ENCODE measurements at places on chromosomes 12 and 14. TPM values are rescaled to one million over a fixed set of nuclear protein-coding genes. Genes with fewer than 3 reads are reported as not detected.

DNA sequence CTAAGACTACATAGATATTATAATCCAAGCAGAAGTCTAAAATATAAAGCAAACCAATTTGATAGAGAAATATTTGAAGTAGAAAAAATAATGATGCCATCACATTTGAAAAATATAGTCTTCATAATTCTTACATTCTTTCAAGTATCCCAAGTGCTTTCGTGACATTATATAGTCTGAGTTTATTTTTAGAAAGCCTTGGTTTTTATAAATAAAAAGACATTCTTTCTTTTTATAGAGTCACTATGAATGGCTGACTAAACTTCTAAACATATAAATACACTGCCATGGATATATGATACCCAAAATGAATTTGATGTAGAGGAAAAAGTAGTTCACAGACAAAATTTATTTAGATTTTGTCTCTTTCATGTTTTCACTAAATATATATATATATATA lies 135.1 kb upstream of the PDZRN4 start:
- no peaks in the 10 kb centered on the region for H3K36me3 ChIP-seq
- H3K4me1 ChIP-seq, result no peaks in the 10 kb centered on the region
- no peak overlapping the region for H3K27ac ChIP-seq
- H3K4me3 ChIP-seq, result no peak overlapping the region
- no peaks in the 10 kb centered on the region for H3K27me3 ChIP-seq

GRCh38 chr14:34138175-34138574 lies 187.3 kb upstream of the EGLN3 start:
- no peak overlapping the region for H3K27ac ChIP-seq
- no peaks in the 10 kb centered on the region for H3K36me3 ChIP-seq
- H3K4me1 ChIP-seq, result peaks cover 33% of the 10 kb centered on the region
- no peaks in the 10 kb centered on the region for H3K27me3 ChIP-seq
- DNase-seq, result no peak
- H3K4me3 ChIP-seq, result no peak overlapping the region

GRCh38 chr14:55336691-55337090 lies 65.5 kb downstream of the FBXO34 start:
- no peak overlapping the region for H3K27ac ChIP-seq
- no peak for DNase-seq
- no peaks in the 10 kb centered on the region for H3K27me3 ChIP-seq
- H3K36me3 ChIP-seq, result 0 out of 3 replicates have a peak, but pooled peaks cover 2% of the 10 kb centered on the region

DNA sequence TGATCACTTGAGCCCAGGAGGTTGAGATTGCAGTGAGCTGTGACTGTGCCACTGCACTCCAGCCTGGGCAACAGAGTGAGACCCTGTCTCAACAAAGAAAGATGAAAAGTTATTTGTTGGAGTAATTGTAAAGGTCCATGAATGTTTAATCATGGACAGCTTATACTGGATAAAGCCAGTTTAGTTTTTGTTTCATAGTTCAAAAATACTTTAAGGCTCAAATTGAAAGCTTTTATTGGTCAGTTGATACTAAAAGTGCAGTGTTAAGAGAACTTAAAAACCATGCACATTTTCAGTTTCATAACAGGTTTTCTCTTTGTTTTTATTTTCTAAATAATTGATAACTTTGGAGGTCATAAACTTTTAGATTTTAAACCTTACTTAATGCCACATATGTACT lies 108.4 kb downstream of the MON2 start:
- peaks cover 2% of the 10 kb centered on the region for H3K36me3 ChIP-seq
- no peak overlapping the region for H3K27ac ChIP-seq
- H3K27me3 ChIP-seq, result no peaks in the 10 kb centered on the region
- H3K4me1 ChIP-seq, result no peaks in the 10 kb centered on the region
- H3K4me3 ChIP-seq, result no peak overlapping the region
- no peak for DNase-seq

DNA sequence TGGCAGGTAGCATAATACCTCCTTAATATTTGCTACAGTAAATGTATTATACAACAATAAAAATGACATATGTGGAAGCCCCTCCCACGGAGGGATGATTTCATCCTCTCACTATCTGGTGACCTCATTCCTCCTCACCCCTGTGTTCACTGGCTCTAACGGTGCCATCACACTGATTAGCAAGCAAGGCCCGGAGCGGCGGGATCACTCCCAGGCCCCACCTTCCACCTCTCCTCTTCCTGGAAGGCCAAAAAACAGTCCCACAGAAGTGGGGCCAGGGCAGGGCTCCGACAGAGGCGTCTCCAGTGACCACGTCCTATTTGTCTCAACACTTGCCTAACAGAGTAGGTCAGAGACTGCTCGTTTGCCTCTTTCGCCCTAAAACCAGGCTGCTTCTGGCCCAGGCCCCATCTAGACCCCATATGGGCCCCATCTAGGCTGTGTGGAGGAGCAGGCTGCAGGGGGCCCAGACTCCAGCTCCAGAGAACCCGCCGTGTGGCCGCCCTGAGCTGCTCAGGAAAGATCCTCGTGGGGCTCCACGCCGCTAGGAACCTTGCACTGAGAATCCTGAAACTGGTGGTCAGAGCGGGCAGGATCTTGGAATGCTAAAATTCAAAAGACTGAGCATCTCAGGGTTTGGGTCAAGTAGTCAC lies 3.7 kb downstream of the SELPLG start:
- peaks cover 4% of the 10 kb centered on the region for H3K27me3 ChIP-seq
- DNase-seq, result peak; percentile 21
- H3K27ac ChIP-seq, result no peak overlapping the region
- peak overlapping the region; percentile 21 for H3K4me3 ChIP-seq
- H3K4me1 ChIP-seq, result peaks cover 39% of the 10 kb centered on the region

DNA sequence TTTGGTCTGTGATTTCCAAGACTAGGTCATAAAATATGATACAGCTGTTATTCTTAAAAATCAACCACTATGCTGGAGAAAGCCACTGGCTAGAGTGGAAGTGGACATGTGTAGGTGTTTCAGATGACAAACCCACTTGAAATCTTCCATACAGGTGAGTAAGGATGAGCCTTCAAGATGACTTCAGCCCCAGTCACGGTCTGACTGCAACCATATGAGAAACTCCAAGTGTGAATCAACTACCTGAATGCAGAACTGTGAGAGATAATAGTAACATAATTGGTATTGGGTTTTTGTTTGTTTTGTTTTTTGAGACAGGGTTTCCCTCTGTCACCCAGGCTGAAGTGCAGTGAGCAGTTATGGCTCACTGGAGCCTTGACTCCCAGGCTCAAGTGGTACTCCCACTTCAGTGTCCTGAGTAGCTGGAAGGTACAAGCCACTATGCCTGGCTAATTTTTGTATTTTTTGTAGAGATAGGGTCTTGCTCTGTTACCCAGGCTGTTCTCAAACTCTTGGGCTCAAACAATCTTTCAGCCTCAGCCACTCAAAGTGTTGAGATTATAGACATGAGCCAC lies 273.3 kb upstream of the LRIG3 start:
- H3K36me3 ChIP-seq, result no peaks in the 10 kb centered on the region
- no peak overlapping the region for H3K4me3 ChIP-seq
- H3K27me3 ChIP-seq, result no peaks in the 10 kb centered on the region
- no peak for DNase-seq

DNA sequence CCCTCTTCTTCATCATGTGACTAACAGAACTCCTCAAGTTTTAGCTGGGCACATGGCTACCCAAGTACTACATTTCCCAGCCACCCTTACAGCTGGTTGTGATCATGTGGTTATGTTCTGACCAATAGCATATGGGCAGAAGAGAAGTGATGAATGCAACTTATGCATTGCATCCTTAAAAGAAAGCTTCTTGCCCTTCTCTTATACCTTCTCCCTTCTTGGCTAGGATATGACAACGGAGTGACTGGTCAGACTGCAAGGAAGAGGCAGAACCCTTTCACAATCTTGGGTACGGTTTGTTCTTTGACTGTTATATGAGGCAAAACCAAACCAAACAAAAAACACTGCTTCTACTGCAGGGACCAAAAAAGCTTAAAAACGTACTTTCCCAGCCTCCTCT lies 66.5 kb upstream of the MAX start:
- DNase-seq, result no peak
- no peak overlapping the region for H3K27ac ChIP-seq
- H3K4me1 ChIP-seq, result peaks cover 29% of the 10 kb centered on the region
- no peak overlapping the region for H3K4me3 ChIP-seq

GRCh38 chr12:104514092-104514810 lies 57.5 kb downstream of the CHST11 start:
- H3K36me3 ChIP-seq, result no peaks in the 10 kb centered on the region
- H3K27me3 ChIP-seq, result no peaks in the 10 kb centered on the region
- no peak overlapping the region for H3K4me3 ChIP-seq
- H3K27ac ChIP-seq, result no peak overlapping the region
- H3K4me1 ChIP-seq, result no peaks in the 10 kb centered on the region

- H3K36me3 ChIP-seq, result no peaks in the 10 kb centered on the region
- peak; percentile 19 for DNase-seq
- H3K4me3 ChIP-seq, result no peak overlapping the region
- H3K4me1 ChIP-seq, result peaks cover 8% of the 10 kb centered on the region
- no peak overlapping the region for H3K27ac ChIP-seq
These were observed 37.7 kb downstream of the LRRC74A start for GRCh38 chr14:76863724-76864407.

DNA sequence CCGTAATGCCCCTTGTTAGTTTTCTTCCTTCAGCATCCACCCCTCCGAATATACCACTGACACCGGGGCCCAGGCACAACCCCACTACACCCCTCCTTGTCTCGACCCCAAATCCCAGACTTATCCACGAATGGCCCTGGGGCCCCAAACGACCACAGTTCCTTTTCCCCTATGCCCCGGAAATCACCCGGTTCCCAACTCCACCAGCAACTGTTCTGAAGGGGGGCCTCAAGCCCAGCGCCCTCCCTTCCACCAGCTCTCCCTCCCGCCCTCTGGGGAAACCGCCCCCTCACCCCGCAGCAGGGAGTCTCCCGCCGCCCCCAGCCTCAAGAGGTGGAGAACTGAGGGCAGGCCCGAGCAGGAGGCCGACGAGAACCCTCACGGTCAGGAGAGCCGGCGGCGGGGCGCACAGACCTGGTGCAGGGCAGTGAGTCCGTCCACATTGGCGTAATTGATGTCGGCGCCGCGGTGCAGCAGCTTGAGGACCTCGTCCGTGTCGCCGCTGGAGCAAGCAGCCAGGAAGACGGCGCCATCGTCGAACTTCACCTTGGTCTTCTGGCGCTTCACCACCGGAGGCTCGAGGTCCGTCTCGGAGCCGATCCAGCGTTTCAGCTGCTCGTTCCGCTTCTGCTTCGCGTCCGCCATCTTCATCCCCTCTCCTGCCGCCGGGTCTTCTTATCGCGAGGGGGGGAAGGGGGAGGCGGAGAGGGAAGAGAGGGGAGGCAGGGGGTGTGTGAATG lies 446 bp downstream of the PPP1R12A start:
- peak overlapping the region; percentile 100 for H3K4me3 ChIP-seq
- peaks cover 28% of the 10 kb centered on the region for H3K4me1 ChIP-seq
- no peaks in the 10 kb centered on the region for H3K27me3 ChIP-seq
- H3K36me3 ChIP-seq, result no peaks in the 10 kb centered on the region

DNA sequence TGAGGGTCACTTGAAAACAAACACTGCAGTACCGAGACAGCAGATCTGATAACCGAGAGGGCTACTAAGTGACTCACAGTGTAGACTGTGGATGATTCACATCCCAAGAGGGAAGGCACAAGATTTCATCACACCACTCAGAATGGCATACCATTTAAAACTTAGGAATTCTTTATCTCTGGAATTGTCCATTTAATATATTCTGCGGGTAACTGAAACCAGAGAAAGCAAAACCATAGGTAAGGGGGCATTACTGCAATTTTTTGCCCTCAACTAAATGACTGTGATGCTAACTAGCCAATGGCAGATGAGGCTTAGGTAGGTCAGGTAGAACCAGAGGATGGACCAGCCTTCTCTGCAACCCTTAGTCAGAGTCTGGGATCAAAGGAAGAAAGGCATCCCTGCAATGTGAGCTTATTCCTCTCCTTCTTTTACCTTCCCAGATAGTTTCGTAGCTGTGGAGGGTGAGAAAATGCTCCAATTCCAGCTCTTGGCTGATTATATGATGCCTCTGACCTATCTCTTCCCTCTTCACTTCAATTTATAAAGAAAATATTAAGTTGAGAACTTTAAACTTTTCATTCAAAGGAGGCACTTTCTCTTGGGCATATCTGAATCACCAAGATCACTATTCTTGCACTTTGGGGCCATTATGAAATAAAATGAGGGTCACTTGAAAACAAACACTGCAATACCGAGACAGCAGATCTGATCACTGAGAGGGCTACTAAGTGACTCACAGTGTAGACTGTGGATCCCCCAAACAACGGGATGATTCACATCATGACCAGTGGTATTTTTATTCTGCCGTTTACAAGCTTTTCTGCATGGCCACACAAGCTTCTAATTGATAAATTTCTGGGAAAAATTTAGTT lies 6.8 kb downstream of the ART4 start:
- peak; percentile 68 for DNase-seq
- peak overlapping the region; percentile 39 for H3K27ac ChIP-seq
- peaks cover 2% of the 10 kb centered on the region for H3K36me3 ChIP-seq
- H3K4me1 ChIP-seq, result peaks cover 76% of the 10 kb centered on the region

DNA sequence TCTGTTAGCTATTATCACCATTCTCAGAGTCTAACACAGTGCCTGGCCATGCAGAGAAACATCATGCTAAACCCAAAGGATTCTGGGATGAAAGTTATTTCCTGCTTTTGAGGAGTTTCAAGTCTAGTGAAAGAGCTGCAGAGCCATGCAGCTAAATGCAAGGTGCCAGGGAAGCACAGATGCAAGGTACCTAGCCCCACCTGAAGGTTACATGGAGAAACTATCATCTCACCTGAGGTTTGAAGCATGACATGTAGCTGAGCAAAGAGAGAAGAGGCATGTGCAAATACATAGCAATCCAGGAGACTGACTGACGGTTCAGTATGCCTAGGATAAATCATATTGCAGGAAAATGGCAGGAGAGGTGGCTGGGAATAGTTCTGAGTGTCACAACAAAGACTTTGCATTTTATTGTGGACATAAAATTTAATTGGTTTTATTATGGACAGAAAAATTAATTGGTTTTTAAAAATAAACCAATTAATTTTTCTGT lies 170.4 kb downstream of the PRKD1 start:
- no peaks in the 10 kb centered on the region for H3K4me1 ChIP-seq
- H3K4me3 ChIP-seq, result no peak overlapping the region
- no peaks in the 10 kb centered on the region for H3K27me3 ChIP-seq
- no peak overlapping the region for H3K27ac ChIP-seq

ADIPOR2 gene
- total RNA-seq, result 35.2 TPM

VDR gene
- total RNA-seq, result 0.21 TPM

KLRC2 gene
- not detected for total RNA-seq

C12orf56 gene
- not detected for total RNA-seq

JDP2 gene
- 8.9 TPM for total RNA-seq

RERG gene
- total RNA-seq, result not detected

DHRS2 gene
- total RNA-seq, result 2,867 TPM

ANG gene
- 50.4 TPM for total RNA-seq

RNASE9 gene
- not detected for total RNA-seq
